Stimulated activated CD4-positive, alpha-beta T cell treated with anti-CD3 and anti-CD28 coated beads, Interleukin-2, amount 100 ng/mL, for 24 hours (primary cell): ENCODE measurements at places on chromosomes 16 and 17.

- DNase-seq, result no peak
Observed at GRCh38 chr17:77489893-77490255, 349.1 kb downstream of the SEC14L1 start.

DNA sequence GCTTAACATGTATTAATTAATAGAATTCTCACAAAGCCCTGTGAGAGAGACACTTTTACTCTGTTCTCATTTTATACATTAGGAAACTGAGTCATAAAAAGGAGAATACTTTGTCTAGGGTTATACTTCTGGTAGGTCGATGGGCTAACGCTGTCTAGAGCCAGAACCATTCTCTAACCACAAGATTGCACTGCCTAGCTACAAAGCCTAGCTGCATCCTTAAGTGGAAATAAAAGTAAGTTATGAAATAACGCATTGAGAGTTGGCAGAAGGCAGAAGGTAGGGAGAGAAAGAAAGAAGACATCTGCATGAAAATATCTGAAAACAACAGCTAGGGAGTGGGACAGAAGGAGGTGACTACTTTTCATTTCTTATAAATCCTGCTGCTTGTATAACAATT is 33.2 kb downstream of the IRX6 start:
- no peak for DNase-seq

- DNase-seq, result no peak
Observed at GRCh38 chr17:41382394-41382793, 288 bp upstream of the KRT34 start.

GRCh38 chr16:57152096-57153093 is 33.4 kb downstream of the PSME3IP1 start:
- no peak for DNase-seq

GRCh38 chr17:62823111-62823893 is 15.2 kb upstream of the MARCHF10 start:
- DNase-seq, result no peak

GRCh38 chr17:48127371-48128051 is 19.9 kb downstream of the SNX11 start:
- DNase-seq, result no peak

- DNase-seq, result no peak
Observed at GRCh38 chr16:14164916-14165662, 94.0 kb downstream of the MRTFB start.

- no peak for DNase-seq
Observed at GRCh38 chr16:68786685-68787418, 49.8 kb downstream of the CDH1 start.

GRCh38 chr17:75069783-75070182 is 18.0 kb upstream of the SLC16A5 start:
- DNase-seq, result no peak
